ENCODE measurements at places on chromosomes 6 and 20.

DNA sequence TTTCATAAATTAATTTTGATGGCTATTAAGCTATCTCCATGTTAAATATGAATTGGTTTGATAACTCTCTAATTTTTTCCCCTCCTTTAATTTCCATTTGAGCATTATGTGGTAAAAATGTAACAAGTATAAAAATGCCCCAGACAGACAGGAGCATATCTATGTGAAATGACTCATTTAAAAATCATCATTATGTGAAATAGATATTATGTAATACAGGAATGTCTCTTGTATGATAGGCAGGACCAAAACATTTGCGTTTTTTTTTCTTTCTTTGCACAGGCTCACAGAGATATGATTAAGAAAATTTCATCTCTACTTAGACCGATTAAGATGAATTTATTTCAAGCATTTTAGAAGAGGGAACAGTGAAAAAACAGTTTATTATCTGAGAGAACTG is 95.8 kb downstream of the AKAP7 start:
- no peak for DNase-seq

- no peak for DNase-seq
Observed at GRCh38 chr6:136551103-136551502, 881 bp upstream of the MAP7 start.

DNA sequence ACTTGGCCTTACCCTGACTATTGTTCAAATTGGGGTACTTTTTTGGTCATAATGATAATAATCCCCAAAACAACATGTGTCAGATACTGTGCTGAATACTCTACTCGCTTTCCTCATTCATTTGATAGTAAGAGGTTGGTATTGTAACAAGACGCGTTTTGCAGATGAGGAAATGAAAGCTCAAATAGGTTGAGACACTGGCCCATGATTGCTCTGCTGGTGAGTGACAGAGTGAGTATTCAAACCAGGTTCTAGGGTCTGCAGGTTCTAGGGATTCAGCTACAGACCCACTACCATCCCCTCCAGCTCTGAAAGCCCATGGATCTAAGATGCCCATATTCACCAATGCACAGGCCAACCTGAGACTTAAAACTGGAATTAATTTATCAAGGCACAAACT is 1.3 kb upstream of the ENPP4 start:
- DNase-seq: no peak

DNA sequence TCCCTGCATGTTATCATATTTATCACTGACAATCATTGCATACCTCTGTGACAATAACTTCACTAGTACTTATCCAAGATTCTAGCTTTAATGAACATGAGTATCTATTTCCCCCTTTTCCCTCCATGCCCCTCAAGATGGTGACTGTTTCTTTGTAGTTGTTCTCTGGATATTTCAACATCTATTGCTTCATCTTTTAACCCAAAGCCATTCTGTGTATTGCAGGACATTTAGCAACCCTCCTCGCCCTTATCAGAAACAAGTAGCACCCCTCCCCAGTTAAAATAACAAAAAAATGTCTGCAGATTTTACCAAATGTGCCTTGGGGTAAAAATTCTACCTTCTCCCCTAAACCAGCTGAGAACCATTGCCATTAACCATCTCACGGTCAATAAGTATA is 979.8 kb upstream of the MANEA start:
- DNase-seq: no peak

- no peak for DNase-seq
Observed at GRCh38 chr6:13687917-13688351, 23.7 kb downstream of the RANBP9 start.

Data from thymus (tissue), 14 donors.